ENCODE measurements at places on chromosomes 1 and 21. TPM values are rescaled to one million over a fixed set of nuclear protein-coding genes. Genes with fewer than 3 reads are reported as not detected.

The ZNF593OS gene
- polyA plus RNA-seq, result 0.46 TPM

The SLC2A5 gene
- 0.60 TPM for polyA plus RNA-seq

The SARS1 gene
- polyA plus RNA-seq, result 136 TPM

The TCP10L gene
- polyA plus RNA-seq, result 2.0 TPM

The ADGRB2 gene
- 18.7 TPM for polyA plus RNA-seq

The CHRM3 gene
- polyA plus RNA-seq, result 6.5 TPM

The ALG14 gene
- 13.4 TPM for polyA plus RNA-seq

The PLPPR4 gene
- polyA plus RNA-seq, result 1.6 TPM

The NLRP3 gene
- 2.0 TPM for polyA plus RNA-seq

The INKA2 gene
- 2.2 TPM for polyA plus RNA-seq

The OR2G3 gene
- polyA plus RNA-seq, result not detected

The RGS18 gene
- polyA plus RNA-seq, result 2.2 TPM

The TCHH gene
- 0.06 TPM for polyA plus RNA-seq

The ADAMTS5 gene
- polyA plus RNA-seq, result 19.1 TPM

DNA sequence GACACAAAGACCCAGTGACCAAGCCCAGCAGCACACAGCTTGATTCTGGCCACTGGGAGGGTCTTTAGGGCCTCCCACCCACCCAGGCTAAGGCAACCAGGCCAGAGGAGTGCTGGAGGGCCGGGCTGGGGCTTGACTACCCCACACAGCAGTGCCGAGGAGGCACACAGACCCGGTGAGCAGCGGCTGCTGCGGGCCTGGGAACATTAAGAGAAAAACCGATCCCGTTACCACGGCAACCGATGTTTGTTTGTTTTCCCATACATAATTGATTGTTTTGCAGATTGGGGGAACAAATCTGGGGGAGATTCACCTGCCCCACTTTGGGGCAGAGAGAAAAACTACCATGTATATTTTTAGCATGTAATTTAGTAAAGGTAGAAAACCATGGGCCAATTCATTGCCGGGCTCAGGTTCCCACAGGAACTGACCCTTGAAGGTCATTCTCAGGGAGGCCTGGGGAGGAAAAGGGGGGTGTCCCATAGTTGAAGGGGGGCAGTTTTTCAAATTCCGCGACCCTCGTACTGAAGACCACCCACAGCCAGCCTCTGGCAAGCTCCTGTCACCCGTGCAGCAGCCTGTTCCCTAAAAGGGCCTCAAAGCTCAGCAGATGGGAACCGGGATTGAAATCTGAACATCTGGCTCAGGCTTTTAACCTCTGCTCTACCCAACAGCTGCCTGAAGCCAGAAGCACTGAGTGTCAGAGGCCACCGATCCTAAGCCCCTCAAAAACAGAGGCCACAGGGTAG, 35.3 kb downstream of the CHD5 start:
- no peak for DNase-seq

- no peak for DNase-seq
Measured at GRCh38 chr21:17803536-17803935, 15.6 kb downstream of the C21orf91 start.

GRCh38 chr1:183281039-183281438, 95.0 kb downstream of the LAMC2 start:
- no peak for DNase-seq

DNA sequence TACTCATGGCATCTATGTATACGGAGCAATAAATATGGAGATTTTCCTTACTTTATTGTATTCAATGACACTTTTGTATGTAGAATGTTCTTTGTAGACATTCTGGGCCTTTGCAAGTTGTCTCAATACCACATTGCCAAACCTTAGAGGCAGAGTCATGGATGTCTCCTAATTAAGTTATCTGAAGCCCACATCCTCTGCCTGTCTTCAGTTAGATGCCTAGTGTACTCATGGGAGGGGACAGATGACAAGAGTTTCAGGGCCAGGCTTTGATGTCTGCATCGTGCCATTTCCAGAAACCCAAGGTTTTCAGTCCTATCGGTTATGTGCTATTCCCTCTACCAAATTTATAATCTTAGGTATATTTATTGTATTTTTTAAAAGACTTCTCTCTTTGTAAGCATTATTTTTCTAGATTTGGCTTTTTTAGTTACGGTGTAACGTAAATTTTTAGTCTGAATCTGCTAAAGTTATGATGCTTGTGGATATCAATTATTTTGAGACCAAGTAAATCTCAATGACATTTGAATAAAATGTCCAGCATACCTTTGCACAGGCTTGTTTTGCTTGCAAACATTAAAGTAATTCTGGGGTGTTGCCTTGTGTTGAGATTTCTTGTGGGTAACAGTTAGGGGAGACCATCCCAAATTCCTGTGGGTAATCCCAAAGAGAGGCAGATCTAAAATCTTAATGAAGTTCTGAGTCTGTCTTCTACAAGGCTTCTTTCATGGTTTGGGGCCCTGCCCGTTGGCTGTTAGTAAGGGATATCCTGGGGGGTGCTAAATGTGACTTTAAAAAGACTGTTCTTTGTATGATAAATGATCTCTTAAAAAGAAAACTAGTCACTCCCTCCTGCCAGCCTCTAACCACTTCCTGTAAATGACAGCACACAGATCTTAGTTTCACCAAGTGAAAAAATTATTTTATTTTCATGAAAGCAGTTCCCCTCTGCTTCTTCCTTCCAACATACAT, 8.0 kb upstream of the MACF1 start:
- DNase-seq, result no peak

DNA sequence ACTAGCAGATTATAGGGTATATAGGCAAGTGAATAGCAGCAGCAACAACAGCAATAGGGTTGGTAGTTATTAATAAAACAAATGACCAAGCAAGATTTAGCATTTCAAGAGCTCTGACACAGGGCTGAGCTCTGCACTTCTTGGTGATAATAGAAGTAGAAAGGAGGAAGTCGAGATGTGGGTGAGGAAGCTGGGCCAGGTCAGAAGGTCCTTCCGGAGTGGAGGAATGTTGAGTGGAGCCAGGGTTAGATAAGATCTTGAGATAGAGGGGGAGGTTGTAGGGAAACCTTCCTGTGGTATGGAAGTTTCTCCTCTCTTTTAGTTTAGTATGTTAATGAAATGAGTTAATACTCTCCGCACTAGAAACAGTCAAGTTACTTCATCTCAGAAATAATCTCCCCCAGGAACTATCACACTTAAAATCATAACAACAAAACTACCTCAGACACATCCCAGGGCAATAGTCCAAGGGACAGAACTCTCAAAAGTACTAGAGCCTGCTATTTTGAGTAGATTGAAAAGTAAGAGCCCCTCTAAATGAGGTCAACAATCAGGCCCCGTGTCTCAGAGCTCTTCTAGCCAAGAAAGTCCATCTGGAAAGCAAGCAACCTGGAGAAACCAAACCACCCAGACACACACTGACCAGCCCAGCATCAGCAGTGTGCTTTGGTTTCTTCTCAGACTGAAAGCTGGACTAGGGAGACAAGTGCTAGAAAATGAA, 45.4 kb upstream of the ATP1B1 start:
- no peak for DNase-seq

DNA sequence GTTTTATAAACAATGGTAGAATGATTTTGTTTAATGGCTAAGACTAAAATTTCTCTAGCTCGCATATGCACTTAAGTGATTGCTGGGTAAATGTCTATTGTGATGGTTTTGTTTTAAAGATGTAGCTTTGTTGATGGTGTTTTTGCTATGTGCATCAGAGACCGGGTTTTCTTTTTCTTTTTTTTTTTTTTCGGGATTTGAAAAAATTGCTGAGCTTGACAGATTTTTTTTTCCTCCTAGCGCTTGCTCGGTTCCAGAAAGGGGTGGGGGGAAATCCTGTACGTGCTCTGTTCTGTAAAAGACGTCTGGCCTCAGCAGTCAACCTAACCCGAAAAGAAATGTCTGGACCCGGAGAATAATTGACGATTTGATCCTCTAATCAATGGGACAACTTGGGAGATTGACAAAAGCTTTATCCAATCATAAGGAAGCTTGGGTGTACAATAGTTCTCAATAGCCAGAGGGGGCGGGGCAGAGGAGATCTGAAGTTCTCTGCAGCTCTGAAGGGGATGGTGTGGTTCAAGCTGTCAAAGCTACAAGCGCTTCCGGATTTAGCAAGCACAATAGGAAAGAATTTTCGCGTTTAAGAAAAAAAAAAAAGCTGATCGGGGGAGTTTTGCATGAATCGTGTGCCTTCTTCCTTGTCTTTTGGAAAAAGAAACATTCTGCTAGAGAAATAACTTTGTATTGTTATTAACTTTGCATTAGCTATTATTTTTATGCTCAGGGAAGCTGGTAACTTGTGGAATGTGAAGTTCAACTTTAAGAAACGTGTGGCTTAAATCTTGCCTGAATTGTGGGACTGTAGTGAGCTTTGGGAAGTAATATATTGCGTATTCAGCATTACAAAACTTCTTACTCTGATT, 4.5 kb upstream of the NFIA start:
- peak; percentile 99 for DNase-seq

DNA sequence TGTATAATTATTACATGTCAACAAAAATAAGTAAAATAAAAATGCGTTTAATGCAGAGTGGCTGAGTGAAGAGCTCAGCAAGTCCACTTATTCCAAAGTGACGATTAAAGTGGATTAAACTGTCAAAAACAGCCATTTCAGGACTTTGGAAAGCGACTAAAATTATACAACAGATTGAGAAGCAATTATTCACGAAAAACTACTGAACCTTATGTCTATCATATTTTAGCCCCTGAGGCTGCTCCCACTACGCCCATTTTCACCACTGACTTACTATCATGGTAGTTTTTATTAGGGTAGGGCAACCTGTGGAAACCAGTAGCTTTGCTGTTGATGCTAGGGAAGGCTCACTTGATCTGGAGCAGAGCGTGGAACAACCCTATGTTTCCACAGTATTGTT, 114.3 kb upstream of the GPR52 start:
- DNase-seq, result no peak

GRCh38 chr1:219085988-219086387, 87.7 kb upstream of the LYPLAL1 start:
- no peak for DNase-seq

GRCh38 chr1:113804421-113805255, 7.6 kb downstream of the RSBN1 start:
- no peak for DNase-seq

GRCh38 chr1:17423781-17424245, 15.7 kb downstream of the RCC2 start:
- no peak for DNase-seq

- no peak for DNase-seq
Measured at GRCh38 chr1:154117642-154118041, 37.2 kb downstream of the NUP210L start.

- no peak for DNase-seq
Measured at GRCh38 chr1:235735621-235736020, 86.0 kb upstream of the GNG4 start.

GRCh38 chr1:219495737-219496408, 117.0 kb downstream of the ZC3H11B start:
- no peak for DNase-seq

- no peak for DNase-seq
Measured at GRCh38 chr1:175935166-175935565, 191.8 kb upstream of the TNR start.

DNA sequence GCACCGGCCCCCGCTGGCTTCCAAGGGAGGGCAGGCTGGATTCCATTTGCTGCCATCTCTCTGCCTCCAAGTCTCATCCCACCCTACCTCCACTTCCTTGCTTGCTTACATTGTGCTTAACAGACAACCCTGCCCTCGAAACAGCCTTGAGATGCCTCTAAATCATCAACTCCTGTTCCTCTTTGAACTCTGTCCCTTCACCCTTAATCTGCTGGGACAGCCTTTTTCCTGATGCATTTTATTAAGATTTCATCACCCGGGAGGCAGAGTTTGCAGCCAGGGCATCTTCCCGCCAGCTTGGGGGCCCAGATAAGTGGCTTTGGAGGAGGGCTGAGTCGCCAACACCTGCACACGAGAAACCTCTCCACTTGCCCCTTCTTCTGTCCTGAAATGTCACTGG, 192.5 kb downstream of the KAZN start:
- DNase-seq, result no peak

GRCh38 chr1:114607223-114607622, 25.8 kb upstream of the BCAS2 start:
- DNase-seq, result no peak

- DNase-seq, result no peak
Measured at GRCh38 chr1:163308811-163309210, 12.9 kb upstream of the NUF2 start.

GRCh38 chr1:26861889-26862378, 1.0 kb upstream of the SFN start:
- DNase-seq, result no peak

GRCh38 chr1:78227705-78228635, 182.2 kb downstream of the GIPC2 start:
- DNase-seq, result no peak

DNA sequence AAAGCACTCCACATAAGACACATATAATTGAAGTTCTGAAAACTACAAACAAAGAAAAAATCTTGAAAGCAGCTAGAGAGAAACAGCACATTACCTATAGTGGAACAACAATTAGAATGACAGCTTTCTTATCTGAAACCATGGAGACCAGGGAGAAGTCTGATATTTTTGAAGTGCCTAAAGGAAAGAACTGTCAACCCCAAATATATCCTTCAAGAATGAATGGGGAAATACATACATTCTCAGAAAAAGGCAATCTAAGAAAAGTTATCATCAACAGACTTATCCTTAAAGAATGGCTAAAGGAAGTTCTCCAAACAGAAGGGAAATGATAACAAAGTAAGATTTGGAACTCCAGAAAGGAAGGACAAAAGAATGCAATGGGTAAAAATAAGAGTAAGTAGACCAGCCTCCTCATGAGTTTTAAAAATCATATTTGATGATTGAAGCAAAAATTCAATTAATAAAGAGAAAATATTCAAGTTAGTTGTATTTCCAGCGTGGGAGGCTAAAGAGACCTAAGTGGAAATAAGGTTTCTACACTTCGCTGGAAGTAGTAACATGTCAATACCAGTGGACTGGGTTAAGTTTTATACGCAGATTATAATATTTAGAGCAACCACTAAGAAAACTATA, 170.8 kb upstream of the SAMSN1 start:
- no peak for DNase-seq

DNA sequence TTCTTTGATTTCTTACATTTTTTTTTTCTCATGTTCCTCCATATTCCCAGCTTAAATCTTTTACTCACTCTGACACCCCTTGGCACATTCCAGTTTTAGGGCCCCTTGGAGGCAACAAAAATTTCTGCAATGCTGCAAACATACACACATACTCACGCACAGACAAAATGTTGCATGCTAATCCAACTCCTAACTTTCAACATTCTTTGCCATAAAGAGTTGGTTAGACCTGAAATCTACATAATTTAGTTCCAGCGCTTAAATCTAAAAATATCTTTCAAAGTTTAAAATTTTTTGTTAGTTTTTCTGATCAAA, 103.9 kb downstream of the PTPN14 start:
- no peak for DNase-seq

DNA sequence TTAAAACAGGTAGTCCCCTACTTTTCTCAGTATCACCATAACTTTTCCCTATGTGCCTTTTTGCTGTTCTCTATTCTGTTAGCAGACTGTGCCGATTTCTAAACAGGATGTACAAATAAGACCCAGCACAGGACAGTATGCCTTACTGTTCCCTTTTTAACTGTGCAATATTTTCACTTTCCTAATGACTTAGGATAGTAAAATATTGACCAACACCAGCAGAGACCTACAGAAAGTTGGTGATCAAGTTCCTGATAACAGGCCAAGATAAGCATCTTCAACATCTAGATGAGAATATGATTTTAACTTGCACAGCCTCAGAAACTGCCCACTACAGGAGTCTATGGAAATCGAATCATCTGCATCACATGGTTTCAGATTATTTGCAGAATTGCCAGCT, 42.0 kb downstream of the ADSS2 start:
- no peak for DNase-seq

All from left renal cortex interstitium (tissue), 4 donors.